ENCODE measurements at places on chromosomes 3 and 15.
A peak's percentile ranks its signal among the peaks of the same experiment; 100 is the strongest.

GRCh38 chr15:40316931-40317330, 6.6 kb upstream of the INAFM2 start:
- H3K4me3 ChIP-seq, result no peak overlapping the region
- no peak for DNase-seq
- H3K27me3 ChIP-seq, result no peaks in the 10 kb centered on the region
- H3K4me1 ChIP-seq, result peaks cover 30% of the 10 kb centered on the region
- H3K36me3 ChIP-seq, result no peaks in the 10 kb centered on the region

DNA sequence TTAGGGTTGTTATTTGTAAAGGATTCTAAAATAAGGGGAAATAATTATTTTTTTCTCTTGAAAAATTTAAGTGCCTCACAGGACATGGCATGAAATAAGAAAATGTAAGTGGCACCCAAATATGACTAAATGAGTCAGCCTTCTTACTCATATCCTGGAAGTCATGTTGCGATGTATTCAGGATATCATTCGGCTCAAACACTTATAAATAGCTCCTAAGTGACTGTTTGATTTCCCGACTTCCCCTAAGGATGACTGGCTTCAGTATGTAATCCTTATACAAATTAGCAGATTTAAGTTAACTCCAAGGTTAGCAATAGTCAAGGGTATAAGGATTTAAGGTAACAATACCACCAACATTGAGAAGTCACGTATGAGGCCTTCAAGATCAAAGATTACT, 57.3 kb upstream of the OSTN start:
- H3K27ac ChIP-seq, result no peak overlapping the region
- no peaks in the 10 kb centered on the region for H3K27me3 ChIP-seq
- DNase-seq, result no peak
- no peak overlapping the region for H3K4me3 ChIP-seq
- H3K4me1 ChIP-seq, result no peaks in the 10 kb centered on the region
- no peaks in the 10 kb centered on the region for H3K36me3 ChIP-seq

GRCh38 chr3:169513672-169514071, 149.8 kb downstream of the MECOM start:
- H3K4me1 ChIP-seq, result peaks cover 27% of the 10 kb centered on the region
- no peak overlapping the region for H3K27ac ChIP-seq
- H3K27me3 ChIP-seq, result no peaks in the 10 kb centered on the region
- DNase-seq, result no peak

- H3K27me3 ChIP-seq, result no peaks in the 10 kb centered on the region
- DNase-seq, result no peak
- no peak overlapping the region for H3K4me3 ChIP-seq
- no peaks in the 10 kb centered on the region for H3K36me3 ChIP-seq
- H3K27ac ChIP-seq, result peak overlapping the region; percentile 26
- peaks cover 14% of the 10 kb centered on the region for H3K4me1 ChIP-seq
Measured at GRCh38 chr15:99454107-99454809, 111.5 kb upstream of the MEF2A start.

DNA sequence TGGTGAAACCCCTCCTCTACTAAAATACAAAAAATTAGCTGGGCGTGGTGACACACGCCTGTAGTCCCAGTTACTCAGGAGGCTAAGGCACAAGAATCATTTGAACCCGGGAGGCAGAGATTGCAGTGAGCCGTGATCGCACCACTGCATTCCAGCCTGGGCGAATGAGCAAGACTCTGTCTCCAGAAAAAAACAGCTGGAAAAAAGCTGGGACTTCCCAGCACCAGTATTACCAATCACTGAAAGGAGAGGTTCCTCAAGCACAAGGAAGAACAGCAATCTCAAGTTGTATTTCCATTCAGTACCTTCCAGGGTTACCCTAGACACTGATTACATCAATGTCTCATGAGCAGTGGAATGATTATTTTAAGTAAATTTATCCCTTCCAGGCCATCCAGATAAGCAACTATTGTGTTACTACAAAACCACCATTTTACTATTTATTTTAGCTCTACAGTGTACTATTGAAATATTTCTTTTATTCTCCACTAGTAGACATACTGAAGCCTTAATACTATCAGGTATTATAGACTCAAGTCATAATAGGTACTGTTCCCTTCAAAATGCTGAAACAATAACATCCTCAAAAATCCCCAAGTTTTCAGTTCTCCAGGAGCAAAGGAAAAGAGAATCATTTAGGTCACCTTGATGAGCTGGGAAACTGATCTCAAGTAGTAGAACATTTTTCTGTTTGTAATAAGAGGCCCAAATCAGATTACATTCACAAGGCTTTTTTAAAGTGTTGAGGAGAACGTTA, 54.8 kb upstream of the VGLL4 start:
- H3K4me1 ChIP-seq, result no peaks in the 10 kb centered on the region
- H3K27ac ChIP-seq, result no peak overlapping the region
- no peak for DNase-seq
- no peaks in the 10 kb centered on the region for H3K27me3 ChIP-seq
- no peak overlapping the region for H3K4me3 ChIP-seq
- H3K36me3 ChIP-seq, result no peaks in the 10 kb centered on the region

DNA sequence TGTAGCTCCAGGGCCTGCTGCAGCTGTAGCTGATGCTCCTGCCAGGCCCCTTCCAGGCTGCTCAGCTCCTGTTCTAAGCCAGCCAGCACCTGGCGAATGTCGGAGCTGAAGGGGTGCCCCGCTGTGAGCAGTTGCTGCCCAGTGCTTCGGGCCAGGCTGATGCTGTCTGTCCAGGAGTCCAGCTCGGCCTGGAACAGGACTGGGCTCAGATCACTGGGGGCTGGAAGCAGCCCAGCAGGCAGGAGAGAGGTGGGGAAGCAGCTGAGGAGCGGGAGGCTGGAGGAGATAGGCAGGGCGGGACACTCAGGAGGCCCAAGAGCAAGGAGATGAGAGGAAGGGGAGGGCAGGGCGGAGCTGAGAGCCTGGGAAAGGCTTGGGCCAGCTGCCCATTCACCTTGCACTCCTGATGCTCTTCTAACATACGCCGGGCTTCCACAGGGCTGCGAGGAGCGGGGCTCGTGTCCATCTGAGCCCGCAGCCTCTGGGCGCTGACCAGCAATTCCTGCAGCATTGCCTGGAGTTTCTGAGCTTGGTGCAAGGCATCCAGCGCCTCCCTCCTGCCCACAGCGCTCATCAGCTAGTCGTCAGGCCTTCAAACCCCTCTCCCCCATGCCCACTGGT, 23.2 kb downstream of the PLA2G4B start:
- DNase-seq, result no peak
- no peaks in the 10 kb centered on the region for H3K27me3 ChIP-seq
- H3K4me3 ChIP-seq, result no peak overlapping the region
- H3K27ac ChIP-seq, result no peak overlapping the region

GRCh38 chr3:4406746-4407568, 60.1 kb downstream of the SUMF1 start:
- no peaks in the 10 kb centered on the region for H3K27me3 ChIP-seq
- DNase-seq, result no peak
- no peaks in the 10 kb centered on the region for H3K36me3 ChIP-seq

DNA sequence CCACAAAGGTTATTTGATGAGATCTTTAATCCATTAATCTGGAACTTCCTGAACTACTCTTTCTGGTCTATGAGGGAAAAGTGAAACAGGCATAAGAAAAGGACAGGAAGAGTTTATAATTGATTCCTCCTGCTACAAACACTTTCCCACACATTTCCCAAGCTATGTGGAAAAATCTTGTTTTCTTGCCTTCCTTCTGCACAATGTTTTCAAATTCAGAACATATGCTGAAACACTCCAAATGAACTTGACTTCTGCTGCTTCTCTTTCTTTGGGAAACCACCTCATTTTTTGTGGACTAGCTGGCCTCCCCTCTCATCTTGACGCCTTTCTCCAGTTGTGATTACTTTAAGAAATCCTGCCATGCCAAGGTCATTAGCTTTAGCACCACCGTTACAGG, 100.7 kb upstream of the PTPRG start:
- no peak overlapping the region for H3K4me3 ChIP-seq
- H3K27ac ChIP-seq, result no peak overlapping the region
- DNase-seq, result no peak
- no peaks in the 10 kb centered on the region for H3K36me3 ChIP-seq

GRCh38 chr3:172098698-172099494, 59.5 kb downstream of the FNDC3B start:
- no peak for DNase-seq
- no peak overlapping the region for H3K4me3 ChIP-seq
- no peaks in the 10 kb centered on the region for H3K27me3 ChIP-seq
- no peak overlapping the region for H3K27ac ChIP-seq

DNA sequence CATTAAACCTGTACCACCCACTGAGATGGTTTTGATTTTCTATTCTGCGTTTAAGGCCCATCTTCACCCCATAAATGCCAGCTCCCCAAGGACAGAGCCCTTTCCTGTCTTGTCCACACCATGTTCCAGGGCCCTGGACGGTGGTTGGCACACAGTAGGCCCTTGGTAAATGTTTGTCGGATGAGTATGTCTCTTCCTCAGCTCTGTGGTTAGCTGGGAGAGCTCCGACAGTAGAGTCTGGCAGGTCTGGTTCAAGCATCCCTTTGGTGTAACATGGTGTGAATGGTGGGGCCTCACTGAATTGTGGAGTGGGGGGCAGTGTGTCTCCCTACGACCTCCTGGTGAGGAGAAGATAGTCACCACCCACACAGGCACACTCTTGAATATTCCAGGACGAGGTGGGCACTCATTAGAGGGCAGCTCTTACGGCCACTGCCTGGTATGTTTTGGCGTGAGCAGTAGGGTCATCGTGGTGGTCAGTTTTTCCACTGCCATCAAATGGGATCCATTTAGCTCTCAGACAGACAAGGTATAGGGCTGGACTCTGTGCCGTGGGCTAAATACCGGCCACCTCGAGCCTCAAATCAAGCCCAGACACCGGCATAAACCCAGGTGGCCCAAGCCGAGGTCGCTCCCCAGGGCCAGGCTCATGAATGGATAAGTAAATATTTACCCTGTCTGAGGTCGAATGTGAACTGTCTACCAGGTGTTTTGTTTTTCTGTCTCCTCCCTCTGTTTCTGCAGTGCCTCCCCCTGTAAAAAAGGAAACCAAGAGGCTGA, 61.3 kb downstream of the SMAD3 start:
- H3K27me3 ChIP-seq, result no peaks in the 10 kb centered on the region
- no peak overlapping the region for H3K27ac ChIP-seq
- peaks cover 35% of the 10 kb centered on the region for H3K4me1 ChIP-seq
- DNase-seq, result no peak
- H3K36me3 ChIP-seq, result peaks cover 3% of the 10 kb centered on the region

DNA sequence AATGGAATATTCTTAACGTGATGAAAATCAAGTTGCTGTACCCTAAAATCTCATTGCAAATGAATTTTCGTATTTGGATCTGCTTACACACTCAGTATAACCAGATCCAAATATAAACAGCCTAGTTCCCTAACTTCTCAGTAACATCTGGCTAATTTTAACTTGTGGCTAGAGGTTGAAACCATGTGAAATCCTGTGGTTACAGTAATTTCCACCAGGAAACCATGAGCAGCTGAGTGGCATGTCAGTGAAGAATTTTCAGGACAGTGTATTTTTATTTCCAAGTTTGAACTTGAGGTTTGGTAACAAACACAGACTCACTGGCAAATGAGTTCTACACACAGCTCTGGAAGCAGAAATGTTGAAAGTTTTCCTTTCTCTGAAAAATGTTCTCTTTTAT, 754.1 kb downstream of the NR2F2 start:
- peaks cover 17% of the 10 kb centered on the region for H3K4me1 ChIP-seq
- peak overlapping the region; percentile 50 for H3K27ac ChIP-seq
- H3K4me3 ChIP-seq, result no peak overlapping the region
- DNase-seq, result peak; percentile 28
- H3K27me3 ChIP-seq, result no peaks in the 10 kb centered on the region

DNA sequence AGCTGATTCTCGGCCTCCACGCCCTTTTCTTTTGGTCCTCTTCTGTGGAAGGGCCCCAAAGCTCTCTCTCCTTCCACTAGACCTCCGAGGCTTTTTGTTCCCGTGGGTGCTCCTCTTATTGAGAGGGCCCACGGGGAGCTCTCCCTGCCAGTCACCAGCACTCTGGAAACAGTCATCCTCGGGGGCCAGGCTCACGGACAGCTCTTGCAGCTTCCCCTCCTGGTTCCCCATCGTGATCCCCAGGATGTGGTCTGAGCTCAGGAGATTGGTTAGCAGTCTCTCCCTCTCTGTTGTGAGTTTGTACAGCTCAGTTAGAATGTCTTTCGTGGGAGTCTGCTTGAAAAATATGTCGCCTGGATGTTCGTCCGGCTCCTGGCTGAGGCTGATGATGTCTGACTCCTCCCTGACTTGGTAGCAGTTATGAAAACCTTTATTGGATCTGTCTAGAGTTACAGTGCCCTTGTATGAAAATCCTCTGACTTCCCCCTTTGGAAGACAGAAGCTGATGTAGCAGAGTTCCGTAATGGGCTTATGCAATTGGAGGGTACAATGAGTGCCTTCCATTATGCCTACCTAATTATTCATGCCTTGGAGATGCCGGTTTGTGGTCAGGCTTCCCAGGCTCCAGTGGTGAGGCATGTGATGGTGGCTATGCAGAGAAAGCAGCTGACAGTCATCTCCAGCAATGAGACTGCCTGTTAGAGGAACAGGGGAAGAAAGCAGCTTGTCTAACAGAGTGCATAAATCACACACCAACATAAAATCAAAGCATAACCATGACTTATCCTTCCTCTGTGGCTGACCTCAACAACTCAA, 40.0 kb downstream of the FMN1 start:
- DNase-seq, result peak; percentile 91
- peak overlapping the region; percentile 55 for H3K4me3 ChIP-seq
- H3K4me1 ChIP-seq, result peaks cover 11% of the 10 kb centered on the region
- H3K27ac ChIP-seq, result peak overlapping the region; percentile 97
- H3K36me3 ChIP-seq, result no peaks in the 10 kb centered on the region

- no peak overlapping the region for H3K4me3 ChIP-seq
- H3K27ac ChIP-seq, result no peak overlapping the region
- no peak for DNase-seq
Measured at GRCh38 chr3:27713435-27714145, 8.5 kb downstream of the EOMES start.

- no peaks in the 10 kb centered on the region for H3K4me1 ChIP-seq
- no peak overlapping the region for H3K27ac ChIP-seq
- H3K27me3 ChIP-seq, result no peaks in the 10 kb centered on the region
- no peaks in the 10 kb centered on the region for H3K36me3 ChIP-seq
- no peak overlapping the region for H3K4me3 ChIP-seq
- no peak for DNase-seq
Measured at GRCh38 chr3:50275141-50275995, 3.5 kb upstream of the LSMEM2 start.

DNA sequence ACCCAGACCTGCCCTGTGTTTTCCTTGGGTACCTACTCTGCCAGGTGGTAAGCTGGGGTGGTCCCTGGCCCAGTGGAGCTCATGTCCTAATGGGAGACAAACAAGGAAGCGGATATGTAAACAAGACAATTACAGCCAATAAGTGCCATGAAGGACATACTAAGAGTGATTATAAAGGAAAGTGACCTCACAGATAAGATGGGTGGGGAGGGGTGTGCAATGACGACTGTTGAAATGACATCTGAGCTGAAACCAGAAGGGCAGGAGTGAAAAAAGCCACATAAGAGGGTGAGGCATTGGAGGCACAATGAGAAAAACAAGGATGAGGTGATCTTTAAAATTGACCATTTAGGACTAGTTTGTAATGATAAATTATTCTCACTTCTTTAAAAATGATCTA, 336.2 kb upstream of the IL12A start:
- no peak overlapping the region for H3K27ac ChIP-seq
- no peak for DNase-seq
- H3K27me3 ChIP-seq, result no peaks in the 10 kb centered on the region
- H3K36me3 ChIP-seq, result no peaks in the 10 kb centered on the region
- H3K4me3 ChIP-seq, result no peak overlapping the region

- peaks cover 18% of the 10 kb centered on the region for H3K4me1 ChIP-seq
- H3K27me3 ChIP-seq, result no peaks in the 10 kb centered on the region
- DNase-seq, result no peak
- no peak overlapping the region for H3K4me3 ChIP-seq
- H3K27ac ChIP-seq, result no peak overlapping the region
Measured at GRCh38 chr3:42662813-42663535, 9.5 kb downstream of the ZBTB47 start.

Measured in SJCRH30 (cell line).